ENCODE measurements at places on chromosomes 11 and 22. TPM values are rescaled to one million over a fixed set of nuclear protein-coding genes. Genes with fewer than 3 reads are reported as not detected.

DNA sequence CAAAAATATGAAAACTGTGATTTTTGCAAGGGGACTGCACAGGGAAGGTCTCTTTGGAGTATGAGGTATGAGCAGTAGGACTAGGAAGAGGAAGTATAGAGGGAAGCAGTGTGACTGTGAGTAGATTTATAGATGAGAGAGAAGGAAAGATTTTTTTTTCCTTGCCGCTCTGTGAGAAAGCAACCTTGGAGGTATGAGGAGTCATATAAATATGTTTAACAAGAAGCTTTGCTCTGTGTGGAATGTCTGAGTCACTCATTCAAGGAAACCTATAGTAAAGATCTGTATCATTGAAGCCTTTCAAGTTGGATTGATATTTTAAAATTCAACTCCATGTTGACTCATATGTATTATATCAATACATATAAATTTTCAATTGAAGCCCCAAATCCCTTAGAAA lies 26.2 kb downstream of the DNHD1 start:
- H3K4me1 ChIP-seq: no peaks in the 10 kb centered on the region
- no peak overlapping the region for H3K4me3 ChIP-seq
- DNase-seq: no peak
- no peaks in the 10 kb centered on the region for H3K36me3 ChIP-seq

DNA sequence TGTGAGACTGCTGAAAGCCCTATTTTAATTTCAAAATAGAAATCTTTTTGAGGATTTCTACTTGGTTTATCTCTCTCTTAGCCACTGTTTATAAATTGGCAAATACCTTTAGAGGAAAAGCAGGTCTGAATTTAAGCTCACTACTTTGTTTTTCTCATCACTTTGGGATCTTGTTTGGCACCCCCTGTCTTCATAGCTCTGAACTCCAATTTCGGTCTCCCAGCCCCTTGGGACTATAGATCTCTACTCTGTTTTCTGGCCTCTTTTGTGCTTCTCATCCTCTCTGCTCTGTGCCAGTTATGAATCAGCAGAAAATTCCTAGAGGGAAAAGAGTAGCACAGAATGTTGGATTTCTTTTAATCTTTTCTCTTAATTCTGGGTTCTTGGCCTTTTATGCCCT lies 118.3 kb downstream of the CYP2R1 start:
- H3K4me3 ChIP-seq: no peak overlapping the region
- no peak for DNase-seq
- no peak overlapping the region for H3K27ac ChIP-seq
- H3K4me1 ChIP-seq: no peaks in the 10 kb centered on the region

- no peaks in the 10 kb centered on the region for H3K27me3 ChIP-seq
- H3K4me1 ChIP-seq: no peaks in the 10 kb centered on the region
- peak overlapping the region; percentile 93 for H3K27ac ChIP-seq
- H3K4me3 ChIP-seq: peak overlapping the region; percentile 75
- H3K36me3 ChIP-seq: no peaks in the 10 kb centered on the region
These were observed 813 bp upstream of the BTBD10 start for GRCh38 chr11:13463779-13464290.

- H3K4me3 ChIP-seq: no peak overlapping the region
- peaks cover 40% of the 10 kb centered on the region for H3K4me1 ChIP-seq
- no peaks in the 10 kb centered on the region for H3K36me3 ChIP-seq
- H3K27me3 ChIP-seq: no peaks in the 10 kb centered on the region
- peak overlapping the region; percentile 91 for H3K27ac ChIP-seq
These were observed 14.9 kb upstream of the TSKU start for GRCh38 chr11:76768088-76768908.

DNA sequence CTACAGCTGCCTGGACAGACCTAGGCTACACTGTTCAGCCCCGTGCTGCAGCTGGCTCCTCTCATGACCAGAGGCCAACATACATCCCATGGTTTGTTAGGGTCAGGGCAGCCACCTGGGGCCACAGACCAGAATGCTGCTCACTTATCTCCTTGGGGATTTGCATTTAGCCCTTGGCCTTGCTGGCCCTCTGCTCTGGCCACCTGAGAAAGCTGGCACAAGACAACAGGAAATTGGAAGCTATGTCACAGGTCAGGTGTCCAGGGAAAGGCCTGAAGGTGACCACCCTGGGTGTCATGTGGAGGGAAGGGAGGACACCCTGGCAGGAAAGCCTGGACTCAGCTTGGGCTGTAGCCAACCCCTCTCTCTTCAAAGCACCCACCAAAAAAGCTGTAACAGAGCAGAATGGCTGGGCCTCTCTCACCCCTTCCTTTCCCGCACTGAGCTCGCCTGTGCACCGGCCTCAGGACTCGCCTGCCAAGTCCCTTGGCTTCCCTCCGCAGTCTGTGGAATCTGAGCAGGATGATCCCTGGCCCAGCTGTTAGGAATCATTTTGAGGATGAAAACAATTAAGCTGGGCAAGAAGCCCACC lies 86.3 kb downstream of the SNX19 start:
- no peak overlapping the region for H3K27ac ChIP-seq
- no peak for DNase-seq
- no peak overlapping the region for H3K4me3 ChIP-seq
- H3K36me3 ChIP-seq: no peaks in the 10 kb centered on the region
- H3K27me3 ChIP-seq: no peaks in the 10 kb centered on the region

Gene SLCO2B1
- 50.3 TPM for total RNA-seq

DNA sequence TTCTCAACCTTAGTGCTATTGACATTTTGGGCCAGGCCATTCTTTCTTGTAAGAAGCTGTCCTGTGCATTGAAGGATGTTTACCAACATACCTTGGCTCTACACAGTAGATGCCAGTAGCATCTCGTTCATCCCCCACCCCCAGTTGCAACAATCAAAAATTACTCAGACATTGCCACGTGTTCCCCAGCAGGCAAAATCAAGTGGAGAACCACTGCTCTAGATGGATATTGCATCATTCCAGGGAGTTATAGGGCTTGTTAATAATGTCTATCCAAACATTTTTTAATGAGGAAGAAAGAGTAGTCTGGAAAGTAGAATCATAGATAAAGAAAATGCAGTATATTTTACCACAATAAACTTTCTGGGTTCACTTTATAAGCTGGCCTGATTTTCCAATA lies 64.1 kb downstream of the PRMT3 start:
- H3K36me3 ChIP-seq: no peaks in the 10 kb centered on the region
- no peak overlapping the region for H3K27ac ChIP-seq
- no peaks in the 10 kb centered on the region for H3K27me3 ChIP-seq
- H3K4me1 ChIP-seq: no peaks in the 10 kb centered on the region
- no peak overlapping the region for H3K4me3 ChIP-seq
- no peak for DNase-seq

Gene PLA2G6
- total RNA-seq: 24.1 TPM

Gene LRRC74B
- not detected for total RNA-seq

Gene CASP5
- 47.3 TPM for total RNA-seq

DNA sequence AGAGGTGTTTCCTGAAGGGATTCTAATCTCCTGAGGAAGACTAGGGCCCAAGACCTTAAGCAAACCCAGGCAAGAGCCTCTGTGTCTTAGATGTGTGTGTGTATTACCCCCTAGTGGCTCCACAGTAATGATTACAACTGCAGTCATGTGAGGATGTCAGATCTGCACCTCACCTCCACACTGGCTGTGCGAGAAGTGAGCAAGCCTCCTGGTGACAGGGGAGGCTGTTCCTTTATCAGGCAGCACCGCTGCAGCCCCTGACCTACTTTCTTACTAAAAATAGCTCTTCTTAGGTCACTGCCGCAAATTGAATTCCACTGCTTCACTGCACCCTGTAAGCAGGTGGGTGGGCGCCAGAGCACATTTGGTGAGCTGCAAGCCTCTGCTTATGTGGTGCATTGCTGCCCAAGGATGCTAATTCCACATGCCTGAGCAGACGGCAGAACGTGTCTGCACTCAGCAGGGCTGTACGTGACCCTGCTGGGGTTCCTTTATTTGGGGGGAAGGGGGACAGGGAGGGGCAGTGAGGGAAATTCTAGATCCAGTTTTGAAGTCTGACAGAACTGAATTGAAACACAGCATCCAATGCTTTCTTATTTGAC lies 112.4 kb downstream of the KCNC1 start:
- no peaks in the 10 kb centered on the region for H3K36me3 ChIP-seq
- DNase-seq: no peak
- H3K4me1 ChIP-seq: no peaks in the 10 kb centered on the region

- H3K4me1 ChIP-seq: no peaks in the 10 kb centered on the region
These were observed 123.5 kb downstream of the UVRAG start for GRCh38 chr11:75938543-75938942.

Gene POU2AF1
- total RNA-seq: 3.7 TPM

DNA sequence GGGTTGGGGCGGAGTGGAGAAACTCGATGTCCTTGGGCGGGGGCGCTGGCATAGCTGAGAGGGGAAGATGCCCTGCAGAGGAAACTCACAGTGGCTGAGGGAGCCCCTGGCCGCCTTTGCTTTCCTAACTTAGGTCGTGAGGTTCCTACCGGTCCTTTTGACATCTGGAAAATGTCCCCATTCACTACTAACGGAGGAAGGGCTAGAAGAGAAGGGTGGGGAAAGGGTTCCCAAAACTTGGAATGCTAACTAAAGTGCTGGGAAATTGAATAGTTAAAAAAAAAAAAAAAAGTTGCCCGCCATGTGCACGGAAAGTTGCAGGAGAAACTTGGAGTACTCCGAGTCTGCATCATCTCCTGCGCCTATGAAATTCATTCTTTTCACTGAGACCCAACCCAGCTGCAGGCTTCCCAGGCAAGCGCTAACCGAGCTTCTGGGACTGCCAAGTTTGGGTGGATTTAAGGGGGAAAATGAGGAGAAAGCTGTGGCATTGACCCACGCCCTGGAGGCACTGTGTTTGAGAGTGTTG lies 796 bp downstream of the TIMP3 start:
- DNase-seq: no peak
- peak overlapping the region; percentile 43 for H3K4me3 ChIP-seq
- no peaks in the 10 kb centered on the region for H3K36me3 ChIP-seq
- peaks cover 14% of the 10 kb centered on the region for H3K27me3 ChIP-seq
- H3K4me1 ChIP-seq: no peaks in the 10 kb centered on the region
- H3K27ac ChIP-seq: peak overlapping the region; percentile 40

DNA sequence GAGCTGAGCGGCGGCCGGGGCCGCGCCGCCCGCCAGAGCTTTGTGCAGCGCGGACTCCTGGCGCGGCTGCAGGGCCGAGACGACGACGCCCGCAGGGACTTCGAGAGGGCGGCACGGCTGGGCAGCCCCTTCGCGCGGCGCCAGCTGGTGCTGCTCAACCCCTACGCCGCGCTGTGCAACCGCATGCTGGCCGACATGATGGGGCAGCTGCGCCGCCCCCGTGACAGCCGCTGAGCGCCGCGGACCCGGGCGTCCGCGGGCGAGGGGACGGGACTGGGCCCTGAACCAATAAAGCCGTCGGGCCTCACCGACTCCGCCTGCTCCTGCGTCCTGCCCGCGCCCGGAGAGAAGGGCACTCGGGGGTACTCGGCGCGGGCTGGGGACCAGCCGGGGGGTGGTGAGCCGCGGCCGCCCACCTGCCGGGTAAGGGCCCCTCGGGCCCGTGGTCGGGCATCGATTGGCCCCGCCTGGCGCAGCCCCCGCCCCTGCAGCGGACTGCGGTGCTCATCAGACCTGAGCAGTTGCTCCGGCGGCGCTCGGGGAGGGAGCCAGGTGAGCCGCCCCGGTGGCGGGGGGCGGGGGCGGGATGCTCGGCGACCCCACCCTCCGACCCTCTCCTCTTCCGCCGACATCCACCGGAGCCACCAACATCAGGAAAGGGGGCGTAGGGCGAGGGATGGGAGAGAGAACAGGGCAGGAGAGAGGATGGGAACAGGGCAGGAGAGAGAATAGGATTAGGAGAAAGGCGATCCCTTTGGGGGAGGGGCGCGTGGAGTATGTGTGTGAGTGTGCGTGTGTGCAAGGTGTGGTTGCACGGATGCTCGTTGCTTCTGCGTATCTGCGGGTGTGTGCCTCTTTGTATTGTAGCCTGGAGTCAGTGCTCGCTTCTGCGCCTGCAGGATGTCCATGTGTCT lies at the start of gene TMEM25:
Gene TMEM25, plus strand, starts transcription at position 510 of the 914 bp plus-strand sequence. CDS start 610 bp downstream, outside the sequence.
- H3K4me3 ChIP-seq: peak within 1 kb of the TSS; percentile 77
- H3K4me1 ChIP-seq: peaks cover 14% of the 10 kb centered on the region
- no peak within 1 kb of the TSS for H3K27ac ChIP-seq
- peak; percentile 59 for DNase-seq
- no peaks in the 10 kb centered on the region for H3K27me3 ChIP-seq
- no peaks in the 10 kb centered on the region for H3K36me3 ChIP-seq

DNA sequence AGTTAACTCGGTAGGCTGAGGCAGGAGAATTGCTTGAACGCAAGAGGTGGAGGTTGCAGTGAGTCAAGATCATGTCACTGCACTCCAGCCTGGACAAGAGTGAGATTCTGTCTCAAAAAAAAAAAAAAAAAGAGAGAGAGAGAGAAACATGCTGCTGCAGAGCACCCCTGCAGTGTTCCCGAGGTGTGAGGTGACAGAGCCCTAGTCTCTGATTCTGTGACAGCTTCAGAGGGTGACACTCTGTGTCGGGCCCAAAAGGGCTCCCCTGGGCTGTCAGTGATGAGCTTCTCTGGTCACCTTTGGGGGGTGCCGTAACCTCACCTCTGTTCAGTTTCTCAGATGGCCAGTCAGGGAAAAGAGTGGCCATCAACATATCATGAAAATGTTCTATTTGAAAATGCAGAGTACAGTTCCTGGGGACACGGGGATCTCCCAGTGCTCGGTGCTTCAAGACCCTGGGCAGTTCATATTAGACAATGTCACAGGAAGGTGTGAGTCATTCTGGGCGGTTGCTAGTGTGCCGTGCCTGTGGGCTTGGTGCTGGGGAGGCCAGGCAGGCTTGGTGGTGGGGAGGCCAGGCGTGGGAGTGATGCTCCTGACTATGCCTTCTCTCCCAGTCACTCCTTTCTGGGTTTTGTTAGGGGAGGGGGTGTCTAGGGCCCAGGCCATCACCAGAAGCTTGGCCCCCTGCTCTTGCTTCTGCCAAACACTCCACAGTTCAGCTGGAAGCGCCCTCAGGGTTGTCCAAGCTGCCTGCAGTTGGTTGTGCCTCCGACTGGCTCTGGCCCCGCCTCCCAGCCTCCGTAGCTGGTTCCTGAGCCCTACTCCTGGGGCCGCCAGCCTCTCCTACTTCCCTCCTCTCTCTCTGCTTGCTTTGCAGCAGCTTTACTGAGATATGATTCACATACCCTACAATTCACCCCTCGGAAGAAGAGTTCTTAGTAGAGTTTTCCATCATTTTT lies 52.5 kb upstream of the CLDN5 start:
- no peaks in the 10 kb centered on the region for H3K27me3 ChIP-seq
- no peaks in the 10 kb centered on the region for H3K36me3 ChIP-seq
- H3K4me1 ChIP-seq: no peaks in the 10 kb centered on the region
- H3K4me3 ChIP-seq: no peak overlapping the region
- H3K27ac ChIP-seq: no peak overlapping the region

Gene UBQLNL
- 0.22 TPM for total RNA-seq

Gene RTN4RL2
- 0.54 TPM for total RNA-seq

Gene TIMM10B
- 48.0 TPM for total RNA-seq

Gene KREMEN1
- total RNA-seq: 20.2 TPM

- H3K27ac ChIP-seq: no peak overlapping the region
- no peaks in the 10 kb centered on the region for H3K4me1 ChIP-seq
- H3K27me3 ChIP-seq: no peaks in the 10 kb centered on the region
- H3K36me3 ChIP-seq: no peaks in the 10 kb centered on the region
- DNase-seq: no peak
- H3K4me3 ChIP-seq: no peak overlapping the region
These were observed 35.0 kb upstream of the OR6M1 start for GRCh38 chr11:123841174-123841573.

Gene AP2A2
- total RNA-seq: 69.4 TPM

- no peak for DNase-seq
- H3K36me3 ChIP-seq: no peaks in the 10 kb centered on the region
- H3K4me1 ChIP-seq: no peaks in the 10 kb centered on the region
These were observed 24.8 kb downstream of the GAB2 start for GRCh38 chr11:78392854-78393253.

Gene OR4A5
- total RNA-seq: not detected

GRCh38 chr22:33582822-33583400 lies 337.4 kb downstream of the LARGE1 start:
- H3K4me3 ChIP-seq: no peak overlapping the region
- DNase-seq: no peak
- H3K36me3 ChIP-seq: no peaks in the 10 kb centered on the region
- H3K4me1 ChIP-seq: peaks cover 10% of the 10 kb centered on the region
- H3K27me3 ChIP-seq: no peaks in the 10 kb centered on the region

Gene YPEL4
- total RNA-seq: 0.98 TPM

All from colonic mucosa (tissue), 4 donors.